Esophagus muscularis mucosa (tissue), 4 donors: ENCODE measurements at places on chromosomes 3 and 15. TPM values are rescaled to one million over a fixed set of nuclear protein-coding genes. Genes with fewer than 3 reads are reported as not detected.

GRCh38 chr15:70505936-70506912, 257.1 kb downstream of the UACA start:
- DNase-seq: no peak

GRCh38 chr3:57733790-57734189, 22.3 kb upstream of the SLMAP start:
- DNase-seq: no peak

DNA sequence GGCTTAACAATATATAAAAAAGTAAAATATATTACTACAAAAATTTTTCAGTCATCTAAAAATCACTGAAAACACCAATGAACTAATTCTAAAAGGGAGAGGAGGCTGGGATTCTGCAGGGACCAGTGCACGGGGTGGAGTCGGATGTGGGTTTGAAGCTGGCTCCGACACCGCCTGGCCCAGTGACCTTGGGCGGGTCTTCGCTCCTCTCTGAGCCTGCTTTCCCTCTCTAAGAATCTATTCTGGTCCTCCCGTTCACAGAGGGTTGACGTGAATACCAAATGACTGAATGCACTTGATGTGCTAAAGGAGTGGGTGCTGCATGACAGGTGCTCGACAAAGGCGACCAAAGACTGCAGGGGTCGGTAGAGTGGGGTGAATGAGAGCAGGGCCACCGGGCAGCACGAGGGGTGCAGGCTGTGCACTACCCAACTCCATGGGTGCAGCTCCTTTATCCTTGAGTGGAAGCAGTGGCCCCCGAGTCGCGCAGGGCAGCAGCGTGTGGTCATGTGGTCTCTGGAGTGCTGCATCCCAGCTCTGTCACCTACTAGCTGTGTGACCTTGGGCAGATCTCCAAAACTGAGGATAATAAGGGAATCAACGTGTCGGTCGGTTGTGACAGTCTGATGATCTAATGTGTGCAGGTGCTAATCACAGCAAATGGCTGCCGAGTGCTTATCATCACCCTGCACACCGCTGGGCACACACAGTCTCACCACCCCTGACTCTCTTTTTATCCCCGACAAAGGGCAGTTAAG, 8.6 kb upstream of the IQSEC1 start:
- no peak for DNase-seq

Gene RTP1
- not detected for total RNA-seq

Gene POU1F1
- total RNA-seq: not detected

Gene SLC22A14
- not detected for total RNA-seq
